ENCODE measurements at places on chromosomes 12 and 14. TPM values are rescaled to one million over a fixed set of nuclear protein-coding genes. Genes with fewer than 3 reads are reported as not detected.

GRCh38 chr12:117089463-117089862 is 9.8 kb downstream of the TESC start:
- H3K27me3 ChIP-seq = peaks cover 22% of the 10 kb centered on the region
- H3K4me3 ChIP-seq = no peak overlapping the region
- DNase-seq = no peak
- H3K4me1 ChIP-seq = no peaks in the 10 kb centered on the region
- no peaks in the 10 kb centered on the region for H3K36me3 ChIP-seq

DNA sequence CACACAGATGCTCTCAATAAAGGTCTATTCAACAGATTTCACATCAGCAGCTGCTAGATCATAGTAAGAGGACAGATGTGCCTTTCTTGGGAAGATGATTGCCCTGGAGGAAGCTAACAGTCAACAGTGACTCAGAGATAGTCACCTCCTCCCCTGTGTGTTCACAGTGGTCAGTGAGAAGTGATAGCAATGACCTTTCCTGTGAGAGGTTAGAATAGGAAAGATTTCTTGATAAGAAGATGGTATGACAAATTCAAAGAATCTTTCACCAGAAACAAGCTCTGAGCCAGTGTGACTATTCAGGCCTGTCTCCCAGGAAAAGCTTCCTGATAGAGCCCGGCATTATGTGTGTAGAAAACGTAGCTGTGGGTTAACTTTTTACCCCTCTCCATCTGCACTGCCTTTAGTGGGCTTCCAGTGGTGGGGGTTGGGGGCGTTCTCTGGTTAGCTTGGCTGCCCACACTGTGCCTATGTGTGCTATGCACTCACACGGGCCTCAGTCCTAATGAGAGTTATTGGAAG is 66.4 kb upstream of the ARHGAP5 start:
- DNase-seq = no peak
- H3K4me3 ChIP-seq = no peak overlapping the region
- H3K27ac ChIP-seq = no peak overlapping the region

- peaks cover 25% of the 10 kb centered on the region for H3K4me1 ChIP-seq
- H3K4me3 ChIP-seq = no peak overlapping the region
- H3K36me3 ChIP-seq = no peaks in the 10 kb centered on the region
- DNase-seq = peak; percentile 66
- H3K27ac ChIP-seq = peak overlapping the region; percentile 82
- peaks cover 2% of the 10 kb centered on the region for H3K27me3 ChIP-seq
These were observed 7.7 kb upstream of the PPP1R13B start for GRCh38 chr14:103854822-103855733.

GRCh38 chr14:70257526-70257925 is 68.8 kb upstream of the SLC8A3 start:
- peaks cover 16% of the 10 kb centered on the region for H3K27me3 ChIP-seq
- H3K36me3 ChIP-seq = no peaks in the 10 kb centered on the region
- DNase-seq = no peak
- no peak overlapping the region for H3K27ac ChIP-seq
- no peaks in the 10 kb centered on the region for H3K4me1 ChIP-seq

DNA sequence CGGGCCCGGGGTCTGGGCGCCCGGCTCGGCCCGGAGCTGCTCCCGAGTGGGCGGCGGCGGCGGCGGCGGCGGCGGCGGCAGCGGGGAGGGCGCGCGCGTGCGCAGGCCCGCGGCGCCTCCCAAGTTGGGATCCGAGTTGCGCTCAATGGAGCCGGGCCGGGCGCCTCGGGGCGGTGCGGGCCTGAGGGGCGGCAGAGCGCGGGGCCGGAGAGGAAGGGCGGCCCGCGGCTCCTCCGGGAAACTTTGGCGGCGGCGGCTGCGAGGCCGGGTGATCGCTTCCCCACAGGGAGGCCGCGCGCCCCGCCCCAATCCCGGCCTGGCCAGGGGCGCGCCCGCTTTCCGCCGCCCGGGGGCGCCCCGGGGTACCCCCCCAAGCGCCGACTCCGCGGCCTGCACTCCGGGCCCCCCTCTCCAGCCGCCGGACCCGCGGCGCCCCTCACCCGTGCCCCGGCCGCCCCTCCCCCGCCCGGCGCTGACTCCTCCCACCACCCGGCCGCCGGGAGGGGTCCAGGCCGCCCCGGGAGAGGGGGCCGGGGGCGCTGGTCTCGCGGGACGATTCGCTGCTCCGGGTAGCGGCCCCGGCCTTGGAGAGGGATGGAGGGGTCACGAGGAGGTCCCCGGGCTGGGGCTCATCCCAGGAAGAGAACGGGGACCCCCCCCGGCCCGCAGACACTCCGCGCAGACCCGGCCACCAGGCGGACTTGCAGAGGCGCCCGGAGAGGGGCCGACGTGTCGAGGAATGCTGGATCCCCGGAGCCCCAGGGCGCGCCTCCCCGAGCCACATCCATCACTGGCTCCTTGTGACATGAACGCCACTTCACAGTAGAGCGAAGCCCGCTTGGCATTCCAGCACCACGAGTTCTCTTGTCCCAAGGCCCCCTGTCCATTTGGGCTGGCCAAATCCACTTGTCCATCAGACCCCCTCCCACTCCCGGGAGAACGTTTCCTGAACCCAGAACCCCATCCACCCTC is at the start of gene RILPL1:
RILPL1 (minus strand) TSS at position 48 of the 972 bp plus-strand sequence. CDS start 237 bp downstream, outside the sequence.
- peaks cover 17% of the 10 kb centered on the region for H3K36me3 ChIP-seq
- H3K27me3 ChIP-seq = peaks cover 8% of the 10 kb centered on the region
- DNase-seq = peak; percentile 81
- peak within 1 kb of the TSS; percentile 82 for H3K4me3 ChIP-seq
- H3K4me1 ChIP-seq = peaks cover 31% of the 10 kb centered on the region
- H3K27ac ChIP-seq = peak within 1 kb of the TSS; percentile 84

GRCh38 chr14:94646481-94646880 is 34.3 kb downstream of the SERPINA3 start:
- H3K36me3 ChIP-seq = no peaks in the 10 kb centered on the region
- peak; percentile 28 for DNase-seq

Gene CCNT1
- total RNA-seq = 19.2 TPM

GRCh38 chr12:17918013-17918412 is 172.0 kb downstream of the RERGL start:
- no peak overlapping the region for H3K4me3 ChIP-seq
- H3K27me3 ChIP-seq = no peaks in the 10 kb centered on the region
- H3K4me1 ChIP-seq = no peaks in the 10 kb centered on the region
- no peak for DNase-seq
- H3K36me3 ChIP-seq = no peaks in the 10 kb centered on the region

DNA sequence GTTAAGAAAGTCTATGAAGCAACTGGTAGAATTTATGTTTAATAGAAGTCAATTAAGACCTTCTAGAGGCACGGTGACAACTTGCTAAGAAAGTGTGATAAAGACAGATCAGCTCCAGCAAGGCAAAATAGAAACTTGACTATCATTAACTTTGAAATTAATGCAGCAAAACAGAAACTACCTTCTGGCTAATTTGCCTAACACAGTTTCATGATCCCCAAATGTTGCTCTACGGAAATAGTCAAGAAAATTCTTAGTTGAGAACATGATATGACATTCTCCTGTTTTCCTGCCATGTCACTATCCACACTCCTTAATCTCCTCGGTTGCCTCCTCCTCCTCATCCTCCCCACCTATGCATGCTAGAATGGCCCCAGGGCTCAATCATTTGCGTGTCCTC is 4.2 kb downstream of the DENND5B start:
- H3K27ac ChIP-seq = no peak overlapping the region
- no peaks in the 10 kb centered on the region for H3K36me3 ChIP-seq
- H3K4me1 ChIP-seq = peaks cover 13% of the 10 kb centered on the region
- H3K4me3 ChIP-seq = no peak overlapping the region
- no peak for DNase-seq

Gene SYCP3
- total RNA-seq = 0.13 TPM

DNA sequence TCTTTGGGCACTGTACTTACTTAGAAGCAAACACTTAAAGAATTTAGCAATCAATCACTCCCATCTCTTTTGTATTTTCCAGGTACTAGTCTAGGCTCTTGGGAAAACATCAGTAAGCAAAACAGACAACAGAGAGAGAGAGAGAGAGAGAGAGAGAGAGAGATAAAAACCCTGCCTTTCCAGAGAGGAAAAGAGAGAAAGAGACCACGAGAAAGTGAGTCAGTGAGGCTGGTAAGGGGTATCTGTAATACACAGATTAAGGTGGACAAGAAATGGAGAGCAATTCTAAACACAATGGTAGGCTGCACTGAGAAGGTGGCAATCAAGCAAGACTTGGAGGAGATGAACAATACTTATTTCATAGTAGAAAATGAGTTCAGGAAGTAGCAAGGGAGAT is 119.9 kb upstream of the OVCH1 start:
- H3K27me3 ChIP-seq = no peaks in the 10 kb centered on the region
- no peak for DNase-seq
- H3K27ac ChIP-seq = no peak overlapping the region

- no peaks in the 10 kb centered on the region for H3K4me1 ChIP-seq
- H3K4me3 ChIP-seq = no peak overlapping the region
- no peaks in the 10 kb centered on the region for H3K36me3 ChIP-seq
- H3K27me3 ChIP-seq = no peaks in the 10 kb centered on the region
These were observed 109.7 kb downstream of the TMTC3 start for GRCh38 chr12:88251798-88252197.

Gene ERBB3
- total RNA-seq = 126 TPM

Gene MAP1LC3B2
- 0.71 TPM for total RNA-seq

Data from muscle of leg (tissue), 16 donors.